ENCODE measurements at places on chromosomes 12 and 14.

DNA sequence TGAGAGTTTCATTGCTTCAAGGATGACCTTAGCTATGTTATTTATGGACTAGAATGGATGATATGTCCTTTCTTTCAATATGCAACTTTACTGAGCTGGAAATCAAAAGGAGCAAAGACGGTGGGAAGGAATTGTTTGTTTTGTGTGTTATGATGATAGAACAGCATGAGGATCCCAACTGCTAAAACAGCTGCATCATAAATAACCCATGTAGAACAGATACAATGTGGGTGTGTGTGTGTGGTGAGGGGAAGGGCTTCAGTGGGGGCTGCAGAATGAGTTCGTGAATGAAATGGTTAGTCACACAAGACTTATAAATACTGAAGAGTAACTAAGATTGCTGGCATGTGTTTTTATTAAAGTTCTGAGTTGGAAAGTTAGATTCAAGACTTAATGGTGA lies 80.1 kb downstream of the DACT1 start:
- no peak for DNase-seq

DNA sequence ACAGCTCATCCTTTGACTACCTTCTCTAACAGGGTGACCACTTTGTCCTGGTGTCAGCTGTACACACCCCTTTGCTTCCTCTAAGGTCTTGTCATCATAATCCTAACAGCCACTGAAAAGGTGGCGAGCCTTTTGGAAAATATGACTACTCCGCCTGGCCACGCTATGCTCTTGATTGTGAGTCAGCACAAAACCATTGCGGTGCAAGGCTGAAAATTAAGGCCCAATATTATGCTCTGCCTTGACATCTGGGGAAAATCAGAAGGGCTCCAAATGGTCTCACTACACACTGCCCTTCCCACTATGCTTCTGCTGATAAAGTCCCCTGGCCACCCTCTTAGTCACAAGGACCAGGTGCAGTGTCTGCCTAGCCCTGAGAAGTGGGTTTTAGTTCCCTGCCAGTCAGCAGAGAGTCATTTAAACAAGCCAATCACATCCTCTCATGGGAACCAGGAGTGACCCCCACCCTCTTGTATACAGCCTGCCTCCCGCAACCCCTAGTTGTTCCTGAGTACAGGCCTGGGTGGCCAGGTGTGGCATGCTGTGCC lies 34.3 kb downstream of the FGD6 start:
- DNase-seq = no peak

- DNase-seq = no peak
Observed at GRCh38 chr12:97951717-97952116, 489.1 kb downstream of the RMST start.

DNA sequence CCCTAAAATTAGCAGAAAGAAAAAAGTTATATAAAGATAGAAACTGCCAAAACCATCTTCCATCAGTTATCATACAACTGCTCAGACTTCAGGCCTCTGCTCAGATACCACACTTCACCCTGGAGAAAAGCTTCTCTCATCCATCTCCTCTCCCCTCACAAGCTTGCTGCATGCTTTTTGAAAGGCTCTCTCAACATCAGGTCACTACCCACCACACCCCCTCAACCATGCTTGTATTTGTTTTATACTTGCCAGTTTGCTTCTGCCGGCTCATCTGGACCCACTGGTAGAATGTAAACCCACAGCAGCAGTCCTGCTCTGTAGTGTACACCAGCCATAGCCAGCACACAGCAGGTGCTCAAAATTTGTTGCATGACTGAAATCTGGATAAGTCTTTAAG lies 8.8 kb downstream of the PPP1CC start:
- DNase-seq = no peak

DNA sequence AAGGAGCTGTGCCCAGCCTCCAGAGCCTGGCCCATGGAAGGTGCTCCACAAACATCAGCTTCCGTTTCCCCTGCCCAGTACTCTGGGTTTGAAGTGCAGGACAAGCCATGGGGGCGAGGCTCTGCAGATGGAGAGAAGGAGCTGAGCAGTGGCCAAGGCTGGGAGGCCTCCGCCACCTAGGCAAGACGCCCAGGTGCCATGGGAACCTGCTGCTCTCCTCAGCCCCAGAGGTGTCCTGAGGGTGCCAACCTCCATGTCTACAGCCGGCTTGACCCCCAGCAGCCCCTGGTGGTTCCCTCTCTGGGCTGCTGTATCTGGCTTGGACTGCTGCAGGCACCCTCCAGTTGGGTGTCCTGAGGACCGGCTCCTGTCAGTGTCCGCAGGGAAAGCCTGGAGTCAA lies 12.4 kb downstream of the KRT71 start:
- DNase-seq = no peak

GRCh38 chr14:59484639-59485175 lies 390 bp downstream of the JKAMP start:
- DNase-seq = no peak

GRCh38 chr12:79818856-79819255 lies 116.0 kb downstream of the PPP1R12A start:
- no peak for DNase-seq

- DNase-seq = no peak
Observed at GRCh38 chr12:92444763-92445162, 258.0 kb upstream of the PLEKHG7 start.

DNA sequence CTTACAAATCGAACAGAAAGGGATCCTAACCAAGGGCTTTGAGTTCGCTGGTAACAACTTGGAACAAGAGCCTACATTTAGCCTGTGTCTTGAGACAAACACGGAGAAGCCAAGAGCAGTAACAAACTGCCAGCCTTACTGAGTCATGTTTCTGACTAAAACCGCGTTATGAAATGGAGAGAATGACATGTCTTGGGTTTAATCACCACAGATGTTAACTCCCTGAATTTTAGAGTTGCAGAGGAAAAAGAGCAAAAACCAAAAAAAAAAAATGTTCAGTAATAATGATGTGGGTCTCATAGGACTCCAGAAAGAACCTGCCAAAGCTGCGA lies 1.0 kb downstream of the BLTP3B start:
- no peak for DNase-seq

- DNase-seq = peak; percentile 2
Observed at GRCh38 chr12:107178776-107179175, 85.4 kb upstream of the CRY1 start.

DNA sequence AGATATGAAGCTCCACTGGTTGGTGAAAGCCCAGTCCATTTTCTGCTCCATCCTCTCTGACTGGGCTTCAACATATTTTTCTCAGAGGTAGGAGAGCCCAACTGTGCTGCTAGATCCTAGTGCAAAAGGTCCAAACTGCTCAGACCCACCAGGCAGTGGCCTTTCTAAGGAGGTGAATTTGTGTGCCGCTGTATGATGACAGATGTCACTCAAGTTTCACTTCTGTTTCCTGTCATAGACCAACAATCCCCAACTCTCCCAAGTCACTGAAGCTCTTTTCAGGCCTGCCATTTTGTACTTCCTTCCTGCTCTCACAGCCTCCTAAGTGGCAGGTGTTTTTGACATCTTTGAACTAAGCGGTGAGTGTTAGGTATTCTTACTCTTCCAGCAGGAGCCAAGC lies 16.4 kb upstream of the RNASE4 start:
- DNase-seq = no peak

- no peak for DNase-seq
Observed at GRCh38 chr14:61279082-61279481, 2.1 kb downstream of the TMEM30B start.

GRCh38 chr12:127060310-127060847 lies 1206.6 kb upstream of the TMEM132C start:
- DNase-seq = no peak

DNA sequence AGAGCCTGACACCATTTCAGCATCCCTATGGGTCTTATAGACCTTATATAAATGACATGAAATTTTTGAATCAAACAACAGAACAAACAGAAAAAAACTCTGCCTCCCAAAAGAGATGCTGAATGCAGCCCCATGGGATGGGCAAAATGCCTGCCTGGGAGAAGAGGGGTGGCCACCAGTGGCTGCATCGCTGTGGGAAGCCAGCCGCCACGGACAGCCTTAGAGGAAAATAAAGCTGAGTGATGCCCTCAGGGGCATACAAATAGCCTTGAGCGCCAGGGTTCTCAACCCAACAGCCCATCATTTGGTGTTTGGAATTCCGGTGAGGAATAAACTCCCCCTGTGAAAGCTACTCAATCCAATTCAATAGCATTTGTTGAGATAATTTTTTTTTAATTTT lies 22.9 kb downstream of the SYNE3 start:
- DNase-seq = no peak

GRCh38 chr12:47082283-47082682 lies 2.5 kb upstream of the AMIGO2 start:
- DNase-seq = no peak

DNA sequence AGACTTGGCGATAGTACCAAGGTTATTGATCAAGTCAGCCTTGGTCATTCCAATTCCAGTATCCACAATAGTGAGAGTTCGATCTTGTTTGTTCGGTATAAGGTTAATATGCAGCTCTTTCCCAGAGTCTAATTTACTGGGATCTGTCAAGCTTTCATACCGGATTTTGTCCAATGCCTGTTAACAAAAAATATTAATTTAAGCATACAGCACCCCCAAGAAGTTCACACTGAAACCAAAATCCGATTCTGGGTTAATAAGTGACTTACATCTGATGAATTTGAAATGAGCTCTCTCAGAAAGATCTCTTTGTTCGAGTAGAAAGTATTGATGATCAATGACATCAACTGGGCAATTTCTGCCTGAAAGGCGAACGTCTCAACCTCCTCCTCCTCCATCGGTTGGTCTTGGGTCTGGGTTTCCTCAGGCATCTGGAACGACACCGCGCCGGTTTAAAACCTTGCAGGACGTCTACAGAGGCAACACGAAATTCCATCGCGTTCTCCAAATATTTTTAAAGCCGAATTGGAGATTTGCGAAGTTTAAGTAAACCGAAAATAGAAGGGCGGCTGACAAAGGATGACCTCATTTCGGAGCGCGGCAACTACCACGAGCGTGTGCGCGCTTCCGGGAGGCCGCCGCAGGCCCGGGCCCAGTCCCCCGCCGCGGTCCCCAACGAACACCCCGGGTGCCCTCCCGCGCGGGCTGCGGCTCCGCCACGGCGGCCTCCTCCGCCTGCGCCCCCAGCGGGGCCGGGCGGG lies 716 bp downstream of the HSP90AA1 start:
- DNase-seq = peak; percentile 33

DNA sequence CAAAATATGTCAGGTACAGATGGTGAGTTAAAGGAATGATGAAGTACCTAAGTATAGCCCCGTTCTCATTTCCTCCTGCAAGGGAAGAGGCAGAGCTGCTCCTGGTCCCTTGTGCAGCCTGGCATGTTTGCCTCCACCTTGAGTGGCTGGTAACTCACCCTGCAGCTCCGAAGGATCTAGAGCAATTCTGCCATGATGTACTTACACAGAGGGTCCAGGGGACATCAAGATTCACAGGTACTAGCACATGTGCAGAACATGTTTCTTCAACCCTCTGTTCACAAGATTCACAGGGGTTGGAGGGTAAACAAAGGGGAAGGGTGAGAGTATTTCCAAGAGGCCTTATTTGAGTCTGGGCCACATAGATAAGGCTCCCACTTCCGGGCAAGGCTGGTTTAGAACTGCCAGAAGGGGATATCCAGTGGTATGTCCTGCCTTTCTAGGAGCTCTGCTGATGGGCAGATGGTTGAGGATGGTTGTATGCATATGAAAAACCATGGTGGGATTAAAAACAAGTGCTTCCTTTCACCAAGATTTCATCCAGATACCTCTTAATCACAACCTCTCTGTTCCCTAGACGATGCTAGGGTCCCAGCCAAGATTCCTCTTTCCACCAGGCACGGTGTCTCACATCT lies 7.7 kb downstream of the DCTN2 start:
- DNase-seq = no peak

GRCh38 chr12:52186118-52186840 lies 5.5 kb downstream of the KRT80 start:
- no peak for DNase-seq

- DNase-seq = no peak
Observed at GRCh38 chr12:104998423-104999346, 12.6 kb downstream of the NOPCHAP1 start.

- no peak for DNase-seq
Observed at GRCh38 chr14:48914921-48915320, 671.3 kb downstream of the RPS29 start.

GRCh38 chr14:91008759-91009409 lies 51.6 kb downstream of the RPS6KA5 start:
- no peak for DNase-seq

GRCh38 chr14:45133683-45134050 lies 614 bp downstream of the FKBP3 start:
- DNase-seq = no peak

GRCh38 chr12:52645120-52645761 lies 6.8 kb downstream of the KRT2 start:
- DNase-seq = peak; percentile 21

DNA sequence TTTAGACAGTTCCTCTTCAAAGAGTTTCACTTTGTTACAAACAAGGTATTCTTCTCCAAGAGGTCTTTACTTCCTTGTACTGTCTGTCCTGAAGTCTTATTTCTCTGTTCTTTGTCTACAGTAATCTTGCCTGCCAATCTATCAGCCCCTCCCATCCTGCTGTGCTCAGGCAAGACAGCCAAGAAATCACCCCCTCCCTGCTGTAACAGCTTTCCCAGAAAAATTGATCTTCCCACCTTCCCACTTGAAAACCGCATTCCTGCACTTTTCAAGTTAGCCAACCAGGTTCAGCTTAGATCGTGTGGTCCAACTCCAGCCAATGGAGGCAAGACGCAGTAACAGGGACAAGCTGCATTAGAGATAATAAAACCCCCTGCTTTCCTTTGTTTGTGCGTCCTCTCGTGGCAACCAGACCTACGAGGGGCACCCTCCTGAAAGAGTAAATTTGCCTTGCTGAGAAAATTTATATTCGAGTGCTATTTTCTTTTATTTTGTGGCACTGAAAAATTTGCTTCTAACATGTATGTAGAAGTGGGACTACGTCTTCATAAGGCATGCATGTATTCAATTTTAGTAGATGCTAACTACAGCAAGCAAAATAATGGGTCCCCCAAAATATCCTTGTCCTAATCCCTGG lies 46.5 kb upstream of the ESR2 start:
- DNase-seq = no peak

- no peak for DNase-seq
Observed at GRCh38 chr14:58415636-58416547, 11.4 kb downstream of the TIMM9 start.

DNA sequence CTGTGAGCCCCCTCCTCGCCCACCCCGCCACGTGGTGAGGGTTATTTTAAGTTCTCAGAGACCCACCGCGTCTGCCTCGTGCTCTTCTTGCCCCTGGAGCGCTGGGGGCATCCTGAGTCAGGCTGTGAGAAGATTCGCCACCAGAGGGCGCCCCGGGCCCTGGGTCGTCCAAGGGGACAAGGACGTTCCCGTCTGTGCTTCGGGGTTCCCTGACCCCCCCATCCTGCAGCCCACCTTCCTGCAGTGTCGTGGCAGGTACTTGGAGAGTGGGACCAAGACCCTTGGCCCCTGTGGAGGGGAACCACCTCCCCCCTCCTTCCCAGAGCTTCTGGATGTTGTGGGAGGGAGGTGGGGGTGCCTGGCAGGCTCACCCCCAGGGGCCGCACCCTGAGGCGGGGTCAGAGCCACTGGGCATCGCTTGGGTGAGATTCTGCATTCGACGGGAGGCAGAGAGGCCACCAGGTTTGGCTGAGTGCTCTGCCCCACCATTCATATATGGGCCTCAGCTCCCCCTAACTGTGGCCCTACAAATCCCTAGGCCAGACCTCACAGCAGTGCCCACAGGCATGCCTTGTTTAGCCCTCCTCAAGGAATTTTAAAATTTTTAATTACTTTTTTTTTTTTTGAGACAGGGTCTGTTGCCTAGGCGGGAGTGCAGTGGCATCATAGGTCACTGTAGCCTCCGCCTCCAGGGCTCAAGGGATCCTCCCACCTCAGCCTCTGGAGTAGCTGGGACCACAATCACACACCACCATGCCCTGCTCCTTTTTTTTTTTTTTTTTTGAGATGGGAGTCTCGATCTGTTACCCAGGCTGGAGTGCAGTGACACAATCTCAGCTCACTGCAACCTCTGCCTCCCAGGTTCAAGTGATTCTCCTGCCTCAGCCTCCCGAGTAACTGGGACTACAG lies 17.0 kb downstream of the RHOF start:
- DNase-seq = peak; percentile 83
